ENCODE measurements at places on chromosomes 16 and 17.

DNA sequence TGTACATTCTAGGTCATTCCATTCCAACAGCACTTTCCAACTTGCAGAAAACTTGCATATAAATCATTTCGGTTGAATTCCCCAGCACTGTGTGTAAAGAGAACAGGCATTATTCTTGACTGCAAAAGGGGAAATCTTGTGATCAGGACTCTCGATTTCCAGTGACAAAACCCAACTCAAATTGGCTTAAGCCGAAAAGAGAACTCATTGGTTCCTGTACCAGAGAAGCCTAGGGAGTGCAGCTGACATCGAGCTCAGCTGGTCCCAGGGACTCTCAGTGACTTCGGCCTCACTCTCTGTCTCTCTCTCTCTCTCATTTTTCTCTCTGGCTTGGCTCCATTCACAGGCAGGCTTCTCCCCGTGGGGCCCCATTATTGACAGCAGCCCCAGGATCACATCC lies 30.7 kb downstream of the CD300LF start:
- no peak for DNase-seq

- no peak for DNase-seq
These were observed 16.8 kb upstream of the ATF7IP2 start for GRCh38 chr16:10368969-10369551.

GRCh38 chr17:7550344-7550743 lies 1.5 kb downstream of the TNFSF12 start:
- DNase-seq = no peak

- DNase-seq = no peak
These were observed 20.4 kb upstream of the CDYL2 start for GRCh38 chr16:80824623-80825364.

DNA sequence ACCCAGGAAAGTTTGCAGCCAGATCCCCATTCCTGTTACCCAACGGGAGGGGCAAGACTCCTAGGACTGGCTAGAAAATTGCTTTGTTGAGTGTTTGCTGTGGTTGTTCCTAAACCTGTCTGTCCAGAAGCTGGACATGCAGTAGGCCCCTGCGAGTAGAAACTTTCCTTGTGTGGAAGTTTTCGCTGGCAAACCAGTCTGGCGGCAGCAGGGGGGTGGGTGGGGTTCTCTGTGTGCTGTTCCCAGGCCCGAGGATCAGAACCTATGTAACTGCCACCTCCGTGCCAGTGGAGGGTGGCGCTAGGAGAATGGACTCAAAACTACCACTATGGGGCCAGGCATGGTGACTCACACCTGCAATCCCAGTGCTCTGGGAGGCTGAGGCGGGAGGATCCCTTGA lies 9.2 kb downstream of the SGSM2 start:
- no peak for DNase-seq

GRCh38 chr17:73292031-73292531 lies 19.7 kb downstream of the CDC42EP4 start:
- DNase-seq = no peak

DNA sequence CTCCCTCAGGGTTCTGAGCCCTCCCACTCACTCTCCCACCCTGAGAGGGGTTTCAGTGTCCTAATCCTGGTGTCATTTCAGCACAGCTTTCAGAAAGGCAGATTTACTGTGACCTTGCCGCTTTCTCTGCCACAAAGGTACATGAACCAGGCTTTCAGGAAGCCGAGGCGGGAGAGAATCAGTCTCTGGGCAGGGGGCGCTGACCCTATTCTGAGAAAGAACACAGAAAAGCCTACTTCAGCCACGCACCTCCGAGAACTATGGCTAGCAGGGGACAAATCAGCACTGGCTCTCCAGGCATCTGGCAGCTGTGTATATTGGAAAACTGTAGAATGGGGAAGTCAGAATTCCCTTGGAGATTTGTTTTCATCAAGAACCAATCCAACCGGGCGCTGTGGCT lies 57.7 kb upstream of the BCAR1 start:
- DNase-seq = no peak

DNA sequence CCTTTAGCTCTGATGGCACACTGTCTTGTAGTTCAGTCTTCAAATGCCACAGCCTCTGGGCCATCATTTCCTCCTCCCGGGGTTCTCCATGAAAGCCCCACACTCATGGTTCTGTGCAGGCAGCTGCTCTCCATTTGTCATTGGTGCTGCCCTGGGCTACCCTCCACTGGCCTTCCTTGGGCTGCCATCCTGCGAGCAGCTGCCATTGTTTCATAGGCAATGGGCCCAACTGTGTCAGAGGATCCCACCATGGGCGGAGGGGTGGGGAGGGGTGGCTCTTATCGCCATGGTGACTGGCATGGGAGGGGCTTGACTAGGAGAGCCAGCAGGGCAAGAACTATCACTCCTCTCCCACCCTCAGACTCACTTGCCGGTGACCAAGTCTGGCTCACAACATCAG lies 38.6 kb upstream of the BRD7 start:
- no peak for DNase-seq

GRCh38 chr17:75996665-75997590 lies 3.7 kb upstream of the CDK3 start:
- no peak for DNase-seq

- DNase-seq = no peak
These were observed 119.3 kb upstream of the TMEM97 start for GRCh38 chr17:28199728-28200127.

DNA sequence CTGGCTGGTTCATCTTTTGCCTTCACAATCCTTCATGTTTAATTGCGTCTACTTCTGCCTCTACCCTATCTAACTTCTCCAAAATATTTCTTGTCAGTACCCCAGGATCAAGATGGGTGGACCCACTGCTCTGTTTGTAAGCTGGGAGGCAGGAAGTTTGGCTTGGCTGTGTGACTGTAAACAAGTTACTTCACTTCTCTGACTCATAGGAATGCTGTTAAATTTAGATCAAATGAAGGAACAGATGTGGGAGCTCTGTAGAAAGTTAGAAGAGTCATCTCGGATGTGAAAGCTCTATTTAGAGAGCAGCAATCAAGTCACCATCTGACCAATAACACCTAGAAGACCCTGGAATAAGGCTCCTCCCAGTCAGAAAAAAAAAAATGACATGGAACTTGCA lies 55.2 kb upstream of the MRTFB start:
- DNase-seq = no peak

- DNase-seq = no peak
These were observed 6.9 kb downstream of the WNK4 start for GRCh38 chr17:42787266-42787665.

- no peak for DNase-seq
These were observed 9.4 kb downstream of the CRYBA1 start for GRCh38 chr17:29255926-29256522.

DNA sequence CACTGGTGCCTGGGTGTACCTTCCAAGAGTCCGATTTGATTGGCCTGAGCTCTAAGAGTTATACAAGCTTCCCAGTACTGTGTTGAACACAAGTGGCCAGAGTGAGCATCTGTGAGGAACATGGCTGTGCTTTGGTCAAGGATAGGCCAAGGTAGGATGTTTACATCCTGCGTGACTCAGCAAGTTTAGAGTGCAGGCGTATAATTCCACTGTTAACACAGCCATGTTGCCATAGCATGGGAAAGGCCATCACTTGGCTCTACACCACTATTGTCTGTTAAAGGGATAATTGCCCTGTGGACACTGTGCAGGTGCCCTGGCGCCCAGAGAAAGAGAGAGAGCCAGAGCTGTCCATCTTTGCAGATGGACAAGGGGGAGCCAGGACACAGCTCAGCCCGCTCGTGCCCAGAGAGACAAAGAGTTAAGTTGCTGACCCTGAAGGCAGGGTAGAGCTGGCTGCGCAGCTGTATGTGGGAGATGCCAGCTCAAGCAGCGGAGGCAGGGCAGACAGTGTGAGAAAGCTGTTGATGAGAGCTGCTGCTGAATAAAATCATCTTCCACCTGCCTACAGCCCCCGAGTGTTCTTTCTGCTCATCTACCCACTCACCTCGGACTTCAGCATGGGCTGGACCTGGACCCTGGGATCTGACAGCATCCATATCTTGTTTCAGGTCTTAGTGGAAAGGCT lies 11.7 kb downstream of the CFAP52 start:
- no peak for DNase-seq

GRCh38 chr17:1985686-1986085 lies 39.4 kb downstream of the RTN4RL1 start:
- no peak for DNase-seq

DNA sequence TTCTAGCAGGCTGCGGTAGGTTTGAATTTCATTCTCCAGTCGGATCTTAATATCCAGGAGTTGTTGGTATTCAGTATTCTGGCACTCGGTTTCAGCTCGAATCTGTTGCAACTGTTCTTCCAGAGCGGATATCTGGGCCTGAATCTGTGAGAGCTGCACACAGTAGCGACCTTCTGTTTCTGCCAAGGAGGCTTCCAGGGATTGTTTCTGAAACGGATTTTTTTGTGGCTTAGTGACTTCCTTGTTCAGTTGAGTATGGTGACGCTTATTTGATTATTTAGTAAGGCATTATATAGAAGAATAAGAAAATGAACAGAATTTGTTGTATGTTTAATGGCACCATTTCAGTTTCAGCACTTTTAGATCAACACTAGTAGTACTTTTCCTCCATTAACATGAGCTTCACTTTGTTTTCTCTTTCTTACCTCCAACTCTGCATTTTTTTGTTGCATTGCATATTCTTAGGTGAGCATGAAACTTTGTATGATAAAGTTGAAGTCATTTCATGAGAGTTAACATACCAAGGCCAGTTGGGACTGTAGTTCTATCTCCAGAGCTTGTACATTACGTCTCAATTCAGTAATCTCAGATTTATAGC lies 2.8 kb downstream of the KRT10 start:
- no peak for DNase-seq

DNA sequence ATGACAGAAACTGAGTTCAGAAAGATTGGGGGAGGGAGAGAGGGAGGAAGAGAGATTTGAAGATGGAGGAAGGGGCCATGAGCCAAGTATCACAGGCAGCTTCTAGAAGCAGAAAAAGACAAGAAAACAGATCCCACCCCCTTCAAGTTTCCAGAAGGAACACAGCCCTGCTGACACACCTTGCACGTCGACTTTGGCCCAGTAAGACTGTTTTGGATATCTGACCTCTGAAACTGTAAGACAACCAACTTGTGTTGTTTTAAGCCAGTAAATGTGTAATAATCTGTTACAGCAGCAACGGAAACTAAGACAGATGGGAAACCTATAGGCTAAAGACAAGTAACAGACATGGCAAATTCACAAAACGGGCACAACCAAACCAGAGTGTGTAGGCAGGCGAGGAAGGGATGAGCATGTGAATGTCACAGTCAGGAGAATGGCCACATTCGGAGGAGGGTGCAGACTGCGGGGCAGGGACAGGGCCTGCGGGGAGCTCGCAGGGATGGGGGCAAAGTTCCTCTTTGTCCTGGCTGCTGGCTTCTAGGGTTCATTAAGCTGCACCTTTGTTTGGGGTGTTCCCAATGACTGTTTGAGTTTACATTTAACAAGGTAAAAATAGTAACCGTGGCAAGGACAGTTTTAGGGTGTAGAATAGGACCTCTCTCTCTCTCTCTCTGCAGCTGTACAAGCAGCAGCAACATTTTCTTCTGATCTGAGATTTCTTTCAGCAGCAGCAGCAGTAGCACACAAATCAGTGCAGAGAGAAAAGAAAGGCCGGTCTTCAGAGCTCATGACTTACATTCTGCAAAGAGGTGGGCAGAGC lies 18.3 kb upstream of the ATP2C2 start:
- no peak for DNase-seq

DNA sequence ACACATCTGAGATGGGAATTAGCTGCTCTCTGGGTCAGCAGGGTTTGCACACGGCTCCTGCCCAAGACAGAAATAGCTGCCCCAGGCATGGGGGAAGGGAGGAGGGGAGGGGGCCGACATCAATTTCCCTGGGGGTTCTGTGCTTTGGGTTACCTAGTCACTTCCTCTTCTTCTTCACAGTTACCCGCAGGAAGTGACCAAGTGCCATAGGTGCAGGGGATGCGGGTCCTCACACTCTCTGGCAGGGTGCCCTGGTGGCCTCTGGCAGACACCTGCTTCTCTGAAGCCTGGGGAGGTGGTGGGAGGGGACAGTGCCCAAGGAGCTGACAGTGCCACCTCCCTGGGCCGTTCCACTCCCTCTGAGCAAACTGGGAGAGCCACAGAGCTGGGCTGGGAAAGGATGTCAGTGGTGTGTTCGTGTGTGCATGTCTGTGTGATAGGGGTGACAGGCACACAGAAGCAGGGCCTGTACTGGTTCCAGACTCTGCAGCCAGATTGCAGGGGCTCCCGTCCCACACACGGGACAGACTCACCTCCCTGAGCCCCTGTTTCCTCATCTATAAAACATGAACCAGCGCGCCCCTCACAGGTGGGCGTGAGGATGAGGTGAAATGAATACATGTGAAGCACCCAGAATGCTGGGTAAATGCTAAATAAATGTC lies 18.2 kb downstream of the SCN4A start:
- no peak for DNase-seq

DNA sequence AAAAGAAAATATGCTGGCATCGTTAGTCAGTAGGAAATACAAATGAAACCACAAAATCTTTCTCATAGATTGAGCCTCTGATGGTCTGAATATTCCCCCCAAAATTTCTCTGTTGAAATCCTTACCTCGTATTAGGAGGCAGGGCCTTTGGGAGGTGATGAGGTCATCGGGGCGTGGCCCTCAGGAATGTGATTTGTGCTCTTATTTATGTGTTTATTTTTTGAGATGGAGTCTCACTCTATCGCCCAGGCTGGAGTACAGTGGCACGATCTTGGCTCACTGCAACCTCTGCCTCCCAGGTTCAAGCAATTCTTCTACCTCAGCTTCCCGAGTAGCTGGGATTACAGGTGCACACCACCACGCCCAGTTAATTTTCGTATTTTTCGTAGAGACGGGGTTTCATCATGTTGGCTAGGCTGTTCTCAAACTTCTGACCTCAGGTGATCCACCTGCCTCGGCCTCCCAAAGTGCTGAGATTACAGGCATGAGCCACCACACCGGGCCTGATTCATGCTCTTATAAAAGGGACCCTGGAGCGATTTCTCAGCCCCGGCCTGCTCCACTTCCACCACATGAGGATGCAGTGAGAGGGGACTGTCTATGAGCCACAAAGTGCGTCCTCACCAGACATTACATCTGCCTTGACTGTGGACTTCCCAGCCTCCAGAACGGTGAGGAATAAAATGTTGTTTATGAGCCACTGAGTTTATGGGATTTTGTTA lies 53.1 kb downstream of the DNAH17 start:
- DNase-seq = no peak

DNA sequence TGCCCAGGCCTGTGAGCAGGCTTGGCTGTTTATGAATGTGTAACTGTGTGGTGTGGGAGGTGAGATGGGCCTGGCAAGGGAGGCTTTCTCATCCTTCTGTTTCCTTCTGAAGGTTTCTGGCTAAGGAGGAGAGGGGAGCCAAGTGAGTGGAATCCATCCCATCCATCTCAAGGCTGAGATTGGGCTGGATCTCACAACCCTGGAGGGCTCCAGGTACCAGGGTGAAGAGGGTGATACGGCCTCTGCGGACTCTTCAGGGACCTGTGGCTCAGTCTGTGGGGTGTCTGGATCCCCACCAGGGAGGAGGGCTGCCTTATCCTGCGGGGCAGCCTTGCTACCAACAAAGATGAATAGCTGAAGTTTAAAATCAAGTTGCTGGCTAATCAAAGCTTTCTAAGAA lies 7.0 kb downstream of the ZNF629 start:
- DNase-seq = no peak
